ENCODE measurements at places on chromosomes 7 and 10.

GRCh38 chr7:1560620-1561031, 4.6 kb upstream of the TMEM184A start:
- peaks cover 12% of the 10 kb centered on the region for H3K36me3 ChIP-seq
- H3K4me1 ChIP-seq = no peaks in the 10 kb centered on the region
- DNase-seq = no peak
- H3K27me3 ChIP-seq = peaks cover 23% of the 10 kb centered on the region
- no peak overlapping the region for H3K4me3 ChIP-seq
- no peak overlapping the region for H3K27ac ChIP-seq

- H3K27ac ChIP-seq = no peak overlapping the region
- H3K4me1 ChIP-seq = peaks cover 19% of the 10 kb centered on the region
- no peaks in the 10 kb centered on the region for H3K36me3 ChIP-seq
Observed at GRCh38 chr7:148727501-148728278, 29.0 kb downstream of the CUL1 start.

DNA sequence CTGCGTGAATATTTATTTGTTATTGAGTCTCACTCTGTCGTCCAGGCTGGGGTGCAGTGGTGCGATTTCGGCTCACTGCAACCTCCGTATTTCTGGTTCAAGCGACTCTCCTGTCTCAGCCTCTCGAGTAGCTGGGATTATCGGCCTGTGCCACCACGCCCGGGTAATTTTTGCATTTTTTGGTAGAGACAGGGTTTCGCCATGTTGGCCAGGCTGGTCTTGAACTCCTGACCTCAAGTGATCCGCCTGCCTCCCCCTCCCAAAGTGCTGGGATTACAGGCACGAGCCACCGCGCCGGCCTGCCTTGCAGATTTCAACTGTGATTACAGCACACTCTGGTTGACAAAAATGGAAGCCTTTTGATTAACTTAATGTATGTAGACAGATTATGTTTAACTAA, 730.0 kb upstream of the VSTM2A start:
- no peaks in the 10 kb centered on the region for H3K27me3 ChIP-seq
- no peaks in the 10 kb centered on the region for H3K36me3 ChIP-seq
- no peak overlapping the region for H3K4me3 ChIP-seq
- H3K27ac ChIP-seq = no peak overlapping the region
- DNase-seq = no peak
- no peaks in the 10 kb centered on the region for H3K4me1 ChIP-seq

DNA sequence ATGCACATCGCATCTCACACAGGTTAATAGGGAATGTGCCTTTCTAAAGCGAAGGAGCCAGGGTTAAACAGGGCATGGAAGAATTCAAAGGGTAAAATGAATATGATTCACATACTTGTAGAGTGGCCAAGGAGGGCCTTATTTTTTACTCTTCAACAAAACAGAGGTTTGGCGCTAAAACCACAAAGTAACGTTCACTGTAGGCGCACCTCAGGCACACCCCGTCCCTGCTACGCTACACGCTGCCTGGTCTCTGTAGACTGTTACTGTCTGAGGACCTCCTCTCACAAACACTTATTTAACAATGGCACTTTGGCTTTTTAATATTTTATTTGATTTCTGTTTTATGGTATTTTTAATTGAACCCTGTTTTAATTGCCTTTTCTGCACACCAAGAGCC, 462.1 kb upstream of the GALNT17 start:
- no peak for DNase-seq
- no peaks in the 10 kb centered on the region for H3K4me1 ChIP-seq
- no peak overlapping the region for H3K4me3 ChIP-seq
- no peak overlapping the region for H3K27ac ChIP-seq

GRCh38 chr7:101321491-101322401, at the start of gene IFT22:
Gene IFT22 (minus strand): TSS chr7:101321812. CDS start chr7:101321709, 103 bp downstream.
- H3K4me3 ChIP-seq = peak within 1 kb of the TSS; percentile 90
- H3K4me1 ChIP-seq = no peaks in the 10 kb centered on the region
- no peaks in the 10 kb centered on the region for H3K27me3 ChIP-seq
- H3K27ac ChIP-seq = peak within 1 kb of the TSS; percentile 61
- peak; percentile 82 for DNase-seq

- H3K36me3 ChIP-seq = no peaks in the 10 kb centered on the region
- H3K27me3 ChIP-seq = no peaks in the 10 kb centered on the region
- H3K4me3 ChIP-seq = no peak overlapping the region
- no peak for DNase-seq
Observed at GRCh38 chr7:36036590-36036989, 116.5 kb upstream of the EEPD1 start.

DNA sequence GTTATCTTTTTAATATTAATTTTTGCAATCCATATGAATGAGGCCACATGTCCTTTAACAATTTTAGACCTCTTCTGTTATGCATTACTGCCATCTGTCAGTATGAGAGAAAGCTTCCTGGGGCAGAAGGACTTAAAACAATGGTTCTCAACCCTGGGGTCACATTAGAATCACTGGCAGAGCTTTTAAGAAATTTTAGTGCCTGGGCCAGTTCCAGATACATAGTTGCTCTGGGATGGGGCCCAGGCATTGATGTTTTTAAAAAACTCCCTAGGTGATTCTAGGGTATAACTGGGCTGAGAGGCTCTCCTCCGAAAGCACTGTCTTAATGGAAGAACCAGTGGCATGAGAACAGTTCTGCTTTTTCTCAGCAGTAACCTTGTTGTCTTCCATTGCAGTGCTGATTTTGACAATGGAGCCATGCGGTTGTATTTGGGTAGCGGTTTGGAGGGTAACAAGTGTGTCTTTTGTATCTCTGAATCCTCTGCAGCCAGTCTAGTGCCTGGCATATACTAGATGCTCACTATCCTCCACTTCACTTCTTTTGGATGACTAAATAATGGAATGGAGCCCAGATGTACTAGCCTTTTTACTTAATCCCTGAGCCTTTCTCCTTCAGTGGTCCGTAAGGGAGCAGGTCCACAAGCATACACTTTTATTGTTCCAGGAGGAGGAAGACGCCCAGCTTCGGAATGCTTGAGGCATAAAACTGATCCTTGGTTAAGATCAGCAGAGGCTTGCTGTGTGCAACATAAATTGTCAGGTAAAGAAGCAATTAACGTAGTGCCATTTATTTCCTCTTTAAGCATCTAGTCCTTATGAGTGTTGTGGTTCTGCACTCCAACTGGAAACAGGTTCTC, 227.1 kb downstream of the AUTS2 start:
- no peak for DNase-seq
- H3K4me3 ChIP-seq = no peak overlapping the region
- H3K36me3 ChIP-seq = no peaks in the 10 kb centered on the region
- H3K27me3 ChIP-seq = no peaks in the 10 kb centered on the region

- DNase-seq = no peak
- no peaks in the 10 kb centered on the region for H3K4me1 ChIP-seq
- no peaks in the 10 kb centered on the region for H3K27me3 ChIP-seq
- no peak overlapping the region for H3K27ac ChIP-seq
- H3K36me3 ChIP-seq = no peaks in the 10 kb centered on the region
Observed at GRCh38 chr7:80581486-80582260, 56.8 kb upstream of the CD36 start.

DNA sequence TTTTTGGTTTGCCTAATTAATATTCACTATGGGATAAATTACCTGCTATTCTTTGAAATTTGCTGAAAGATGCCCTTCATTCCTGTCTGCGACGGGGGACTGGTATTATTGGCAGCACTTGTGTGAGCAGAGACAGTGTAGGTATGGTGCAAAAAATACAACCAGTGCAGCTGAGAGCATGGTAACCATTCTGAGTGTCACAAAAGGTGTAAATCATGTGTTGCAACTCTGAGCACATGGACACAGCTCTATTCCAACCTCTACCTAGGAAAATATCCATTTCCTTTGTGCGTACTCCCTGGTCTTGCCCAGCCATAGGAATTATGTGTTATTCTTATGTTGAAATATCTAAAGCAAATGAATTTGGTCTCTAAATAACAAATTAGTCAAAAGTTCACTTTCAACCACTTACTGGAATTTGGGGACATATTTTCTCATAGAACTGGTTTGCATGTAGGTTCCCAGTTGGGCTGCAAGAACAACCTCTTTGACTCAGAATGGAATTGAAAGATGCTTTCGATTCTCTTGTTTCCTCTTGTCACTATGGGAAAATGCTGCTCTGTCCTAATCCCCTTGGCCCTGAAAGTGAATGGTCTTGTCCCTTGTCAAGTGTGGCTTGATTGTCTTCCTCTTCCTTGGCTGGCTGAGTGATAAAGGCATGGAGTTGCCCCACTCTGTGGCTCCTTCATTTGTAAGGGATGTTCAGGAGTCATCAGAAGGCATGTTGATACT, 57.0 kb downstream of the CELF2 start:
- H3K27me3 ChIP-seq = no peaks in the 10 kb centered on the region
- no peak overlapping the region for H3K4me3 ChIP-seq
- no peaks in the 10 kb centered on the region for H3K36me3 ChIP-seq

DNA sequence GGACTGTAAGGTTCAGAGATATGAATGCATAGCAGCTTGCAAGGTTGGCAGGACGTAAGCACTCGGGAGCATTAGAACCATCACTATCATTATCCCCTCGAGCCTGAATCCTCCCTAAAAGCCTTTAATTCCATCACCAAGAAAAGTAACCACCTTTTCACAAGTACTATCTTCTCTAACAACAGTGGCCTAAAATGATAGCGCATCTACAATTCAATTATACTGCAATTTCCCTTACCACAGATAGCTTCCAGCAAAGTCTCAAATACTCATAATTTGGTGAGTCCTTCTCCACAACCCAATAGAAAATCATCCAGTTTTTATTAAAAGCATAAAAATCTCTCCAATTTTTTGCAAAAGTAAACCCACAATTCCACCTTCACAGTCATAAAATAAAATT, 42.0 kb downstream of the COL1A2 start:
- no peak overlapping the region for H3K27ac ChIP-seq
- H3K4me3 ChIP-seq = no peak overlapping the region

DNA sequence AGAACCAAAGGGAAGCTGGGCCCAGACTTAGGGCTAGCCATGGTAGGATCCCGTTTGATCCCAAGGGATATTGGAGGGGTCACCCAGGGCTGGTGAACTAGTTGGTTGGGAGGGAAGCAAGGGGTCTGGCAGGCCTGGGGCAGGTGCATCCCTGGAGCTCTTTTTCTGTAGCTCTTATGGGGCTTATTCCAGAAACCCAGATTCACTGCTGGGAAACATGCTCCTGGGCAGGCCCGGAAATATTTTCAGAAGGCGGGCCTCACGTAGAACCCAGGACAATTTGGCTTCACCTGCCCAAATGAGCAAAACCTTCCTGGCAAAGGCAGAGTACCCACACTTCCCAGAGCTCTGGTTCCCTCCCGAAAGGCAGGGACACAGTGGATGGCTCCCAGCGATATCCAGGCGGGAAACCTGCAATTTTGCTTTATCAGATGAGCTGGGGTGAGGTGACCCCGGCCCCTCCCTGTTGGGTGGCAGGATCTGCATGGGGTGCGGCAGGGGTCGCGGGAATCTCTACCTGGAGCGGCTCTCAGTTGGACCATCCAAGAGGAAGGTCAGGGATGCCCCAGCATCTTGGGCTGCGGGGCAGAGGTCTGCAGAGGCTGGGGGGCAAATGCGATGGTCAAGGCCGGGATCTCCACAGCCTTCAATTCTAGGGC, 533.9 kb downstream of the TCERG1L start:
- no peaks in the 10 kb centered on the region for H3K27me3 ChIP-seq
- H3K36me3 ChIP-seq = no peaks in the 10 kb centered on the region
- H3K4me3 ChIP-seq = no peak overlapping the region
- no peaks in the 10 kb centered on the region for H3K4me1 ChIP-seq
- H3K27ac ChIP-seq = no peak overlapping the region

DNA sequence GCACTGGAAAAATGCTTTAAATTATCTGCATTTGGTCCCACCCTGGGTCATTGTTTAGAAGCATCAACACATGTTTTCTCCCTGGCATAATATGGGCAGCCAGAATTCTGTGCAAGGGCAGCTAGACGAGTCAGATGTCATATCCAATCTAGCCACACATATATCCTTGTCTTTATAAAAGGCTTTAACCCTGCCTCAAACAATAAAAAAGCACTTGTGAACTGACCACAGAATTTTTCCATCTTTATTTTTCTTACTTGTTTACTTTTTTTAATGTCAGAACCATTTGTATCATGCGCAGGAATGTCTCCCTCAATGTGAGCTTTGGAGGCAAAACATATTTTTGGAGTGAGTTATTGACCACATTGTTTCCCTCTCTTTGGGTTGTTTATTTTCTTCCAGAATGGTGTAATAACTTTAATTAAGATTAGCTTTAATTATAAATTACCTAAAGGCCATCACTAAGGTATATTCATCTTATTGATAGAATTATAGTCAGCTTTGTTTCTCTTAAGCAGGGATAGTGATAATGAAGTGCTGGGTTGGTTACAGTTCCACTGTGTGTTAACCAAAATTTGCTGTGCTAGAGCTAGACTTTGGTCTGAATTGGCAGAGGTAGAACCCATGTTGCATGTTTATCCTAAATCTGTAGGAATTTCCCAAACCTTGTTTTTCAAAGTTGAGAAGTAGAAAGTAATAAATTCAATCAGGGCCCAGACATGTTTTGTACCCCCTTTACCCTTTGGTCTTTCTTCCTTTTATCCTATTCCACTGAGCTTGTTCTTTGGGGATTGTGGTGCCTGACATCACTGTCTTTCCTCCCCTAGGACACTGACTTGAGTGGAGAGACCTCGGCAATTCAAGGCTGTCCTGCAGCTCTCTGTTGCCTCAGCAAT, 1078.4 kb downstream of the KCNMA1 start:
- DNase-seq = no peak
- H3K36me3 ChIP-seq = no peaks in the 10 kb centered on the region

DNA sequence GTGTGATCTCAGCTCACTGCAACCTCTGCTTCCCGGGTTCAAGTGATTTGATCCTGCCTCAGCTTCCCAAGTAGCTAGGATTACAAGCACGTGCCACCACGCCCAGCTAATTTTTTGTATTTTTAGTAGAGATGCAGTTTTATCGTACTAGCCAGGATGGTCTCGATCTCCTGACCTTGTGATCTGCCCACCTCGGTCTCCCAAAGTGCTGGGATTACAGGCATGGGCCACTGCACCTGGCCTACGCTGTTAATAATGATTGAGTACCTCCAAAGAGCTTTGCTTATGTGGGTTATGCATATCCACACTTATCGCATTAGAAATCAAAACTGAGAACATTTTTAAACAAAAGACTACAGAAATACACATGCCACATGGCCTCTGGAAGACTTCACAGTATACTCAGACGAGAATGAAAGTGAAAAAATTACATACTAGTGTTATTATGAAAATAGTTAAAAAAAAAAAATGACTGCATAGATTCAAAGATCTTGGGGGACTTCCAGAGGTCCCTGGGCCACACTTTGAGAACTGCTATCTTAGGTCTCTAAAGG, 25.4 kb downstream of the RPP38 start:
- H3K27ac ChIP-seq = no peak overlapping the region
- H3K36me3 ChIP-seq = peaks cover 72% of the 10 kb centered on the region
- no peaks in the 10 kb centered on the region for H3K27me3 ChIP-seq
- DNase-seq = no peak
- no peak overlapping the region for H3K4me3 ChIP-seq
- no peaks in the 10 kb centered on the region for H3K4me1 ChIP-seq
